D721Med (cell line): ENCODE measurements at places on chromosomes 12 and 14.

DNA sequence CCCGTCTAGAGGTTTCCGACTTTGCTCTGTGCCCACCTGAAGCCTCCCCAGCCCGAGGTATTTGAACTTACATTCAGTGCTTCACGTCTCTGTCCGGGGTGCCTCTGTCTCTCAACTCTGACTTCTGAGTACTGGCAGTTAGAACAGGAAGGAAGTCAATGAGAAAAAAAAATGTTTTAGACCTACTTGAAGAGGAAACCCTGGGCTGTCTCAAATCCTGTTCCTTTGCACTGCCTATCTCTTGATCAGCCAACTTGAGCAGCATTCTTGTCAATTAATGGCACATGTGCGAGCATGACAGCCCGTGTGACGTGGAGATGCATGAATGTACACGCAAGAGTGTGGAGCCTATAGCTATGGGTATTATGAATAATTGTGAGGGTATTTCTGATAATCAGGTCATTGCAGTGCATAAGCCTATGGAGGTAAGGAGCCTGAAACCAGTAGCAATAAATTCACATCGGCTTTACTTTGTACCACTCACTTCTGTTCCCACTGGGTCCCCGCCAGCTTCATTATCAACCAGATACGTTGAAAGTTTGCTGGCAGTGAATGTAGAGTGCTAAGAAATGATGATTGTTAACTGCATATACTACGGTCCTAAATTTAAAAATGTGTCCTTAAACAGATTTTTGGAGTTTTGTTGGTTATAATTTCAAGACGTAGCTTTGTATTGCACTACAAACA lies at the start of gene ARHGDIB:
ARHGDIB (minus strand) TSS at position 136 of the 687 bp plus-strand sequence. CDS start 10,889 bp downstream, outside the sequence.
- no peak for DNase-seq

DNA sequence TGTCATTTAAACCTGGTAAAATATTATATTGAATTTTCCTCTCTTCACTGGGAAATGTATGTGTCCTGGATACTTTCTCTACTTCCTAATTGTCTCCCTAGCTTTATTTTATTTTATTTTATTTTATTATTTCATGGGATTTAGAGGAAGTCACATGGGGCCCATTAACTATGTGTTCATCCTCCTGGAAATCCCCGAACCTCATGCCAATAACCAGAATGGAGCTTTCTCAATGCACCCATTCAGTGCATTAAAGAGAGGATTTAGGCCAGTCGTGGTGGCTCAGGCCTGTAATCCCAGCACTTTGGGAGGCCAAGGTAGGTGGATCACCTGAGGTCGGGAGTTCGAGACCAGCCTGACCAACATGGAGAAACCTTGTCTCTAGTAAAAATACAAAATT lies 1.3 kb upstream of the RPGRIP1 start:
- DNase-seq, result no peak

GRCh38 chr12:96247563-96247962 lies 53.4 kb downstream of the ELK3 start:
- no peak for DNase-seq

- DNase-seq, result no peak
Observed at GRCh38 chr14:58650857-58651256, 13.1 kb downstream of the DACT1 start.

GRCh38 chr12:28936221-28936620 lies 212.9 kb upstream of the FAR2 start:
- no peak for DNase-seq

DNA sequence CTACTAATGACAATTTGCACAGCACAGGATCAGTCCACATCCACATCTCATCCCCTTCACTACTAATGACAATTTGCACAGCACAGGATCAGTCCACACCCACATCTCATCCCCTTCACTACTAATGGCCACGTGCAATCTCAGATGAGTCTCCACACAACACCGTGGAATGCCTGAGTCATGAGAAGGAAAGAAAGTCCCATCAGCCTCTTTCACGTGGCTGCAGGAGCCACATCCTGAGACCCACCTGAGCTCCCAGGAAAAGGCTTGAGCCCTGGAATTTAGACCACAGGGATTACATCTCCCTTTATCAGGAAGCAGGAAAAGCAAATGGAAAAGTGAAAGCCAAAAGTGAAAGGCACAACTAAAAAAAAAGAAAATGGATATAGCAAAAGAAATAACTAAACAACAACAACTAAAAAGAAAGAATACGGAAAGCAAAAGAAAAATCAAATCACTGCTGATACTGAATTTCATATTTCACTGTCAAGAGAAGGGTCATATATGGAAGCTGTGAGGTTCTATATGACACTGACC lies 1300.5 kb downstream of the TMEM121 start:
- no peak for DNase-seq

DNA sequence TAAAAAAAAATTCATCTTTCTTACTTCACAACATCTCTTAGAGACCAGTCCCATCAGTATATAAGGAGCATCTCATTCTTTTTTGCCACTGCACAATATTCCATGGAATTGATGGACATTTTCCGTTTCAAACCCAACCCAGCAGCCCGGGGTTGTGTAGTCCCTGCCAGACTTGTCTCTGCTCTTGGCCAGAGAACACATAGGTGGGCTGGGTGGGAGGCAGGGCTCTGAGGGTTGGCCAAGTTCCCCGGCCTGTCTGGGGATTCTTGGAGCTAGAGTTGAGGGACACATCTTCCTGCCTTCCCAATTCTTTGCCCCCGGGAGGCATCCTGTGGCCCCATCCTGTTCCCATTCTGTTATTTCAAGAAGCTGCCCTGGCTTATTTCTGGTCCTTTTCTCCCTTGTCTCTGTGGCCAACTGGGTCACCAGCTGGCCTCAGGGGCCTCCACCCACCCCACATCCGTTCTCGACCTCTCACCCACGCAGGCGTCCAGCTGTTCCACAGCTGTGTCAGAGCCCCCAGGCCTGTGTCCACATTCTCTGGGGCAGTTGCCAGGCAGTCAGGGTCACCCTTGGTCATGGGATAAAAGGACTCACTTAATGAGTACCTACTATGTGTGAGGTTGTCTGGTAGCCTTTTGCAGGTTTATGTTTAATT lies 52.0 kb upstream of the CCDC63 start:
- DNase-seq, result no peak

GRCh38 chr12:114090211-114090610 lies 124.1 kb upstream of the RBM19 start:
- no peak for DNase-seq

GRCh38 chr14:59844186-59844812 lies 26.3 kb downstream of the RTN1 start:
- no peak for DNase-seq

GRCh38 chr12:28961948-28962384 lies 187.1 kb upstream of the FAR2 start:
- DNase-seq, result no peak

GRCh38 chr12:40207551-40207950 lies 17.2 kb upstream of the LRRK2 start:
- no peak for DNase-seq

- DNase-seq, result peak; percentile 23
Observed at GRCh38 chr12:101876861-101877805, at the start of gene DRAM1. TSS of gene DRAM1 (plus strand) at chr12:101877580. CDS start at chr12:101877790, 210 bp downstream.

- DNase-seq, result no peak
Observed at GRCh38 chr14:96125536-96125935, 79.1 kb upstream of the BDKRB2 start.
